ENCODE measurements at places on chromosomes 3 and 15.

GRCh38 chr15:55241891-55242290, 45.1 kb upstream of the RSL24D1 start:
- DNase-seq = no peak

- DNase-seq = no peak
Observed at GRCh38 chr3:166274351-166275023, 437.3 kb upstream of the BCHE start.

GRCh38 chr15:90301707-90302300, 36.3 kb downstream of the NGRN start:
- no peak for DNase-seq

GRCh38 chr3:13414040-13414729, 5.9 kb downstream of the NUP210 start:
- DNase-seq = peak; percentile 90

DNA sequence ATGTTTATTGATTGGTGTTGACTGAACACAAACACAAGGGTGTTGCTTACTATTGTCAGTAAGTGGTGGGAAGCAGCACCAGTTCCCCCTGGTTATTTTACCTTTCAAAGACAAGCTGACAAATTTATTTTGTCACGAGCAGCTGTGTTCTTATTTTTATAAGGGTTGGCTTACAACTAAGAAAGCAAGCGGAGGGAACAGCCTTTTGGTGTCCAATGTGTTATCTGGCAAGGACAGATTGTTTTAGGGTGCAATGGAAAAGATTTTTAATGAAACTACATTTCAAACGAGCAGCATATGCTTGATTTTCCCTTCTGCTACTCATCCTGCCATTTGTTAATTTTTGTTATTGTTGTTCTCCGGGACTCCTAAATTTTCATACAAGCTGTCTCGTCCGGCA, 920.6 kb upstream of the CFAP20DC start:
- no peak for DNase-seq

GRCh38 chr3:117026401-117026800, 316.8 kb downstream of the TUSC7 start:
- DNase-seq = no peak

GRCh38 chr3:8825153-8825825, 55.9 kb upstream of the OXTR start:
- no peak for DNase-seq

- peak; percentile 82 for DNase-seq
Observed at GRCh38 chr15:74695597-74696397, at the start of gene EDC3. Gene EDC3 (minus strand): TSS chr15:74696024. CDS start chr15:74675124, 20,900 bp downstream.

DNA sequence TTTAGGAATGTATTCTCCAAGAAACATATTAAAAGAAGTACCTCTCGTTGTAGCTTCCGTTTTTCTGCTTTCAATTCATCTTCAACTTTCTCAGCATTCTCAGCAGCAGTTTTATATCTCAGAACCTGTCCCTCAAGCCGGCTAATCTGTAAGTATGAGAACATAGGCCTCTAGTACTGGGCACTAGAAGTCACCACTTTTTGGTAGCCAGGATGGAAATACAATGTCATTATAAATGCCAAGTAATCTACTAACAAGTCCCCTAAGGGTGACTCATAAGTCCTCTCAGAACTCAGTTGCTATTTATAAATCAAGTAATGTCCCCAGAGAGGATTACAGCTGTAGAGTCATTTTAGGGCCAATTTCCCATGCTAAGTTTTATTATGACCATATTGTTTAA, 61.1 kb downstream of the MLH1 start:
- DNase-seq = peak; percentile 25

GRCh38 chr15:87523516-87523915, 733.0 kb downstream of the NTRK3 start:
- DNase-seq = no peak

GRCh38 chr15:61037031-61037430, 192.1 kb downstream of the RORA start:
- DNase-seq = no peak

DNA sequence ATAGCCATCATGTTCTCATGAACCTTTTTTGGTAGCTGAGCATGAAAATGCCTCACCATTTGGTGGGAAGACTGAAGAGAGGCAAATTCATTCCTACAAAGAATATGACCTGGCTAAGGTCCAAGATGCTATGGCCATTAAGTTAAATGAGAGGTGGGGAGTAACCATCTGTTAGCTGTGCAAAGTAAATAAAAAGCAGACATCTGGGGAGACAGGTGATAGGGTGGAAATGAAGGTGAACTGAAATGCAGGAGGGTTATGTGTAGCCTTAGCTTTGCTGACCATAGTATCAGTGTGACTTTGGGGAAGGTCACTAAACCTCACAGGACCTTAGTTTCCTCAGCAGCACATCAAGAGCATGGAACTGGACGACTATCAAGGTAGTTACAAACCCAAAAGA, 111.0 kb upstream of the STRIT1 start:
- no peak for DNase-seq

DNA sequence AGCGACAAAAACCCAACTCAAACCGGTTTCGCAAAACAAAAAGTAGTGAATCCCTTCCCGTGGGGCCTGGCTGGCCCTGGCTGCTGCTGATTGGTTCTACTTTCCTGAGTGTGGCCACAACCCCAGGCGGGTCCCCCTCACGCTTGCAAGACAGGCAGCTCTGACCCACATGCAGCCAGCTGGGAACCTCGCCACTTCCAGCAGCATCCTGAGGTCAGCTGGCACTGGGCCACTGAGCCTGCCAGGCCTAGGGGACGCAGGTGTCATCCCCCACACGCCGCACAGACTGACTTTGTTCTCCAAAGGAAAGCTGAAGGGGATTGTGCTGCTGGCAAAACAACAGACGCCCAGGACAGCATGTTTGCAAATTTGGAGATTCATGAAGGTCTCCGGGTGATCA, 111.1 kb downstream of the TPRA1 start:
- no peak for DNase-seq

GRCh38 chr3:59531066-59531745, 481.4 kb upstream of the CFAP20DC start:
- no peak for DNase-seq

GRCh38 chr15:61031532-61031931, 197.6 kb downstream of the RORA start:
- DNase-seq = no peak

DNA sequence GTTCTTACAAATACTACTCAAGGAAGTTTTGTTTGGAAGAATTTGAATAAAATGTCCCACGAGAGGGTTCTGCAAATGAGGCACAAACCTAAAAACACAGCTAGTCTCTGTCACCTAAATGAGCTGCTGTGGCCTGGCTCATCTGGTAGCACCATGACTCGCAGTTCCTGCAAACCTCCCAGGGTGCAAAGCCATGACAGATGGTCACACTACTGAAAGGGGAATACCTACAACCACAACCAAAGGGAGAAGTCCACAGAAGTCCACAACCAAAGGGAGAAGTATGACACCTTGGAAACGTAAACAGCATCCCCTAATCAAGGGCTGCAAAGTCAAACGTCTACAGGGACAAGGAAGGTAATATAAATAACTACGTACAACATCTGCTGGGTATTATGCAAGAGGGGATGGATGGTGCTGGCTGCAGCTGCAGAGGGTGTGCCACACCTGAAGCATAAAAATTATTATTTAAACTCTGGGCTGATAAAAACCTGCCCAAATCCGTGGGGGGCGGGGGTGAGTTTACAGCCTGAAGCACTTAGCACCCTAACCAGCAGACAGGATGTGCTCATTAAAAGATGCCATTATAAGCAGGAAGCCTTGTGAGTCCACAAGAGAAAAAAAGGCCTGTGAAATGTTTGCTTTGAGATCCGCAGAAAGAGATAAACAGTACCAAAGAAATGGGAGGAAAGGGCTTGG, 184.0 kb downstream of the MAGI1 start:
- peak; percentile 36 for DNase-seq

GRCh38 chr3:189638276-189639031, 7.3 kb downstream of the TP63 start:
- DNase-seq = no peak

GRCh38 chr3:44395714-44396113, 57.1 kb downstream of the TCAIM start:
- no peak for DNase-seq

DNA sequence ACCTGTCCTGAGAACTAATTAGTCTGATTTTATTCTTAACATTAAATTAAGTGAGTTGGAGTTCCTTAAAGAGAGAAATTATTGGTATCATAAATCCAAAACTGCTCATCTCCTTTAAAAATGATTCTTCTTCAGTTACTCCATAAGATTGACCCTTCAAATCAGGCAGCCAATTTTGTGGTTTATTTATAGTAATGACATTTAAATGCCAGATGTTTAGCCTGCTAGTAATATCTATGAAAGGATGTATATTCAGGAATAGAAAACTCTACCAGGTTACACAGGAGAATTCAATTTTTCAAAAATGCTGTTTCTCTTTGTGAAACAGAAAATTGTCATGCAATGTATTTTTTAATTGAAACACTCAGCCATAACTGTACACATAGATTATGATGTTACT, 457.8 kb upstream of the ROBO2 start:
- DNase-seq = no peak

- no peak for DNase-seq
Observed at GRCh38 chr3:9012521-9012920, 49.2 kb upstream of the RAD18 start.

DNA sequence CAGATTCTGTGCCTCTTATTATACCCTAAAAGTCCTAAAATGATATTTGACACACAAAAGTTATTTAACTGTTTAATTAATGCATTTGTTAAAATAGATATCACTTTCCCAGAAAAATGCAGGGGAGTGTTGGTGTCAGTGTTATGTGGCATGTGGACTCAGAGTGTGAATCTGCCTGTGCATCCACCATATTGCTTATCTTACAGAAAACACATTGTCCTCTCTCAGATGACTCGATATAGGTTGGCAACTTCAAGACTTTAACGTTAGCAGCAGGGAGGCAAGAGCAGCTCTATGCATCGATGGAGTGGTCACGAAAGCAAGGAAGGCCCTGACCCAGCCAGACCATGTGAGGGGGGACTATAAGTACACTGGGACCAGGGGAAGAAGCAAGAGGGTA, 165.4 kb upstream of the DCBLD2 start:
- DNase-seq = no peak

GRCh38 chr15:70701891-70702568, 61.3 kb downstream of the UACA start:
- no peak for DNase-seq

GRCh38 chr3:142779591-142779990, 55.8 kb downstream of the TRPC1 start:
- no peak for DNase-seq

GRCh38 chr3:8741581-8742261, 8.1 kb downstream of the CAV3 start:
- no peak for DNase-seq

- no peak for DNase-seq
Observed at GRCh38 chr15:66193066-66193465, 60.5 kb downstream of the MEGF11 start.

DNA sequence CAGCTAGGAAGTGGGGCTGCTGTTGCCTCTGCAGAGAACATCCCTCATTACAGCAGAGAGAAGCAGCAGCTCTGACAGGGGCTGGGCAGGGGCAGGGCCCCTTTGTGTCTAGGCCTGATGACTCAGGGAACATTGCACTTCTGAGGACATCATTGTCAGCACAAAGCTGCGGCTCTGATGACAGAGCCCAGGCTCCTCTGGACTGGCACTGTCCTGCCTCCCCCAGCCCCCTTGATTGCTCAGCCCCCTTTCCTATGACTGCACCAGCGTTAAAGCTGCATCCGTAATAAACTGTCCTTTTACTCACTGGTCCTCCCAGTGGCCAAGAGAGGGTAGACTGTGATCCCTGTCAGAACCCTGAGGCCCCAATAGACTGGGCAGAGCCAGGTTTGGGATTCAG, 18.3 kb downstream of the TRH start:
- DNase-seq = no peak

GRCh38 chr3:108300103-108300849, 3.9 kb downstream of the HHLA2 start:
- DNase-seq = no peak

GRCh38 chr15:31437686-31438085, 111.1 kb downstream of the KLF13 start:
- peak; percentile 60 for DNase-seq

DNA sequence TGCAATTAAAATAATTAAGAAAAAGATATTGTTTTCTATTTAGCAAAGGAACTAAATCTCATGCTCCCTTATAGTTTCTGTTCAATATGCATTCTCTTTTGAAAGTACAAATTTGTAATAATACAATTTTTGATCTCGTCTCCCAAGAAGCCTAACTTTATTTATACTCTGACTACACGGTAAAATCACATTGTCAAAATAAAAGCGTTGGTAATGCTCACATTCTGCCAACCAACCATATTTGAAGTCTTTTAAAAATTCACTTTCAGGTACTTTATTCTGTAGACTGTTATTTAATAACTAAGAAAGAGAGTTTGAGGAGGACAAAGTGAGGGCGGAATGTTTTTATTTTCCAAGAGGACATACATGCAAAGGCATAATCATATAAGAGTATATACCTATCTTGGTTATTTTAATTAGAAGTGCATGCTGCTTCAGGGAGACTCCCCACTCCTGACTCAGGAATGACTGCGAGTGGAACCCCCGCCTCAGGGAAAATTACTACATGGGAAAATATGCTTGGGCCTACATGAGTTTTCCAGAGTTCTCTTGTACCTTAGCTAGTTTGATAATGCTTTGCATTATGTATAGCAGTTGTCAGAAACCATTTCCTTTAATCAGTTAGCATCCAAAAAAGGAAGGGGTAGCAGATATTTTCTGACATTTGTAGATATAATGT, 19.3 kb downstream of the MBNL1 start:
- no peak for DNase-seq

DNA sequence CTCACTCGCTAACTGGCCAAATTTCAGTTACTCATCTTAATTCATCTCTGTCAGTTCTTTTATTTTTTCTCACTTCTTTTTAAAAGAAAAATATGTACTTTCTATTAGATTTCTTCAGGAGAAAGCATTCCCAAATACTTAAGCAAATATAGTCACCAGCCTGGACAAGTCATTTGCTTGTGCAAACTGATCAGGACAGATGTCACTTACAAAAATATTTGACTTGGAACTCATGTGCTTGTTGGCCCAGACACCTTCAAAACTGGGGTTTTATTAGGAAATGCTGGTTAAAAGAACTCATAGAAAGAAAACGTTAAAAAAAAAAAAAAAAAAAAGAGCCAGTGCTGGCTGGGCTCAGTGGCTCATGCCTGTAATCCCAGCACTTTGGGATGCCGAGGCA, 31.3 kb upstream of the FOXP1 start:
- no peak for DNase-seq

- DNase-seq = no peak
Observed at GRCh38 chr15:48300038-48300437, 31.2 kb upstream of the DUT start.

- no peak for DNase-seq
Observed at GRCh38 chr15:100704281-100705055, 102.1 kb downstream of the ASB7 start.

DNA sequence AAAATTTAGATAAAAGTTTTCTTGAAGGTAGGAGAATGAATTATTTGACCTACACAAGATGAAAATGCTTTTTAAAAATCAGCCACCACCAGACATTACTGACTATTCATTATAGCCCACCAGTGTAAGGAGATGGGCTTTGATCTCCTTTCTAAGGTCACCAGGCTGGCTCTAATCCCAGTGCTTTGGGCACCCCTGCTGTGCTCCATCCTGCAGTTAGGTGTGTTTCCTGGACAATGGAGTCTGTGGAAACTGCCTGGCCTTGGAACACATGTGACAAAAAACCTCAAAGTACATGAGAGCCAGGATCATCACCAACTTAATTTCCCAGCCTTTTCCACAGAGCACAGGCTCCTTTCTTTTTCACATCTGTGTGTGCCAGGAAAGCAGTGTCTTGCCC, 260.9 kb downstream of the CHST2 start:
- no peak for DNase-seq
